ENCODE measurements at places on chromosomes 4 and X. TPM values are rescaled to one million over a fixed set of nuclear protein-coding genes. Genes with fewer than 3 reads are reported as not detected.
A peak's percentile ranks its signal among the peaks of the same experiment; 100 is the strongest.

GRCh38 chr4:67593741-67594175, 35.2 kb downstream of the STAP1 start:
- DNase-seq, result no peak

GRCh38 chrX:74419864-74420195, 1.5 kb upstream of the SLC16A2 start:
- DNase-seq, result no peak

DNA sequence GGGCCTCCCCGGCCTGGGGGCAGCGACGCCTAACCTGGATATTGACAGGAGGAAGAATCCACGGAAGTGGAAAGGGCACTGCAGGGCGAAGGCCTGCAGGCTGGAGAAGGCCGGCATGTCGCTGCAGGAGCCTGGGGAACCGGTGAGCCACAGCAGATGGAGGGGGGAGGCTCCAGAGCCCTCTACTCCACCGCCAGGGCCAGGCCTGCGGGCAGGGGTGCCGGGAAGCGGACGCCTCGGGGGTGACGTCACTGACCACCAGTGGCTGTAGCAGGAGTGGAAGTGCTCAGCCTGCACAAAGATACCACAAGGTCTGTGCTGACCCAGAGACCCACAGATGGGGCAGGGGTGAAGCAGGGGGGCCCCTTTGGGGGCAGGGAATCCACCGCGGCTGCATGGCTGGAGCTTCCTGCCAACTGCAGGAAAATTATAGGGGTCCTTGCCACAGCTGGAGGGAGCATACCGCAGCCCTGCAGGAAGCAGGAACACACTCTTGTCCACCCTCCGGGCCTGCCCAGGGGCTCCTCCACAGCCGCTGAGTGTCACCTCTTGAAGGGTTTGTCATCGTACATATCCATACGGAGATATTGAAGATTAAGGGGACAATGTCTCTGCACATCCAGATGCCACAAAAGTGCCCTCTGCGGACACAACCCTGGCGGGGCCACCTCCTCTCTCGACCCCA, 7.6 kb upstream of the HTRA3 start:
- no peak for DNase-seq

- no peak for DNase-seq
These were observed 10.9 kb downstream of the DCK start for GRCh38 chr4:71004281-71004851.

GRCh38 chr4:27010334-27010940, 149.8 kb downstream of the STIM2 start:
- DNase-seq, result peak; percentile 53

- DNase-seq, result no peak
These were observed 13.9 kb downstream of the TMSB4X start for GRCh38 chrX:12988797-12989196.

Gene GPR143
- total RNA-seq, result 0.62 TPM
